ENCODE measurements at places on chromosomes 1 and 21.
A peak's percentile ranks its signal among the peaks of the same experiment; 100 is the strongest.

DNA sequence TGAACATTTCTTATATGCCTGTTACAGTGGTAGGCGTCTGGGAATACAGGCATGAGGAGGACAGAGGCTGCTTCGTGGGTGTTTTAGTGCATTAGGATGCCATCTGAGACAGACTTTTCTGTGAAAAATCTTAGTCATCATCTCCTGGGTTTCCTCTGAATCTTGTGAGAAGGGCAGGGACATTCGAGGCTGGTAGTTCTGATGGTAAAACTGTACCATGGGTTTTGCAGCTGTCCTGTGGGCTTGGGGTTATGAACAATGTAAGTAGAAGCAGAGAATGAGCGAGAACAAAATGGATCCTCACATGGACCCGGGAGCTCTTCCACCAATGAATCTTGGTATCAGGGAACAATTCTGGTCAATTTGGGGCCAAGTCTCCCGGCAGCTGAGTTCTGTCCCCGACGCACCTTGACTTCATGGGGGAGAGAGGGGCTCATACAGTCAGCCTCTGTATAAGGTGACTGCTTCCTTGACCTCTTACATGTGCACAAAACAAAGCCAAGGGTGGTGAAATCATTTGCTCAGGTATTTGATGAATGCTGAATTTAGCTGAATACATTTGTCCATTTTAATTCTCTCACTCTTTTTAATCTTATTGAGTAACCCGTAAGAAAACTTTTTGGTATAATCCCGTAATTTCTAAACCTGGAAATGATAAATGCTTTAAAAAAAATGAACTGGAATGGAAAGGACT is 63.6 kb upstream of the ERRFI1 start:
- no peak for DNase-seq

DNA sequence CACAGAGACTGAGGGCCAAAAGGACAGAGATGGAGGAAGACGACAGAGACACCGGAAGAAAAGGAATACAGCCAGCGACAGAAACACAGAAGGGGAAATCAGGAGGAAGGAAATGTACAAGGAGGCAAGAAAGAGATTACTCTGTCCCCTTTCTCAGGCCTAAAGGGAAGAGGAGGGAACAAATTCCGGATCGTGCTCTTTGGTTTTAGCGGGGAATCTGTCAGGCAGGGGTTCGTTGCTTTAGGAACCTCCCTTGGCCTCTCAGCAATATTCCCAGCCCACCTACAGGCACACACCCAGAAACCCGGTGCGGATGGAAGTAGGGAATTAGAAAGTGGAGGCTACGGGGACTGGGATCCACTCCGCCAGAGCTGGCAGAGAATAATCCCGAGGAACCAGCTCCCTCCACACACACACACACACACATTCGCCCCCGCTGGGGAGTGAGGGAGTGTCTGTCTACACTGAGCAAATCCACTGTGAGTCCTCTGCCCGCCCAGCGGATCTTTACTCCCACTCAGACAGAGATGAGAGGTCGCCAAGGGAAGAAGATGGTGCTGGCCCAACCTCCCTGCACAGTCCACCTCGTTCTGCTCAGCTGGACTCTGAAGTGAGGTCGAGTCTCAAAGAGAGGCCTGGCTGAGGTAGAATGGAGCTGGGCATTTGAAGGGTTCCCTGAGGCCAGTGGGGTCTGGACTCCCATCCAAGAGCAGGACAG is 5.7 kb downstream of the TAL1 start:
- DNase-seq, result no peak

- peak; percentile 8 for DNase-seq
These were observed 507 bp downstream of the AK5 start for GRCh38 chr1:77282187-77282865.

DNA sequence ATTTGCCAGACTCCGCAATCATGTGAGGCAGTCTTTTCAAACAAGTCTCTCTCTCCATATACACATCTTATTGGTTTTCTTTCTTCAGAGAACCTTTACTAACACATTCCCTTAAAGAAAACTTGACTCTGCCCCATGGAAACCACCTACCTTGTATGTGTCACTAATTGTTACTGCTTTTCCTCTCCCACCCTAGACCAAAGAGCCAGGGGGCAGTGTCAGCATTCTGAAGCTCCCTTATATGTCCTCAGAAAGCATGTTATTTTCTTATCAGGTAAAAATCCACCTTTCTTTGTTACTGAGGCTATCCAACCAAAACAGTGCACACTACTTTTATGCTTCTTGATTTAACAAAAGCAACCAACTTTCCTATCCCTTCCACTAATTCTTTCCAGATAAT is 98.9 kb upstream of the SLC5A9 start:
- no peak for DNase-seq
